ENCODE measurements at places on chromosomes 4 and X.

DNA sequence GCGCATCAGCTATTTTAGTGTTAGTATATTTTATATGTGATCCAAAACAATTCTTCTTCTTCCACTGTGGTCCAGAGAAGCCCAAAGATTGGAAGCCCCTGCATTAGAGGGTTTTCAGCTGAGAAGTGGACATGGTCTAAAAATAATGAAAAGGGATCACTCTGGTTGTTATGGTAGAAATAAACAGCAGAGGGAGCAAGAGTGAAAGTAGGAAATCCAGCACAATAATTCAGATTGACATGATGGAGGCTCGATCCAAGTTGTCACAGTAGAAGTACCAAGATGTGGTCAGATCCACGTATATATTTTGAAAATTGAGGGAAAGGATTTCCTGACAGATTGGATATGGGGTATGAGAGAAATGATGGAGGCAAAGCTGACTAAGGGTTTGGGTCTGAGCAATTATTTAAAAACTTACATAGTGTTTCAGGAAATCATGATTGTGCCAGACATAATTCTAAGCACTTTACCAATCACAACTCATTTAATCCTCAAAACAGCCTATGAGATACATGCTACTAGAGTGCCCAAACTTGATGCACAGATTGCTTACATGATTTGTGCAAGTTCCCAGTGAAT is 17.0 kb upstream of the TMEM144 start:
- DNase-seq, result no peak

- no peak for DNase-seq
Observed at GRCh38 chr4:7901311-7901885, 38.3 kb downstream of the AFAP1 start.

GRCh38 chr4:139903845-139904244 is 238.2 kb downstream of the MGST2 start:
- no peak for DNase-seq

DNA sequence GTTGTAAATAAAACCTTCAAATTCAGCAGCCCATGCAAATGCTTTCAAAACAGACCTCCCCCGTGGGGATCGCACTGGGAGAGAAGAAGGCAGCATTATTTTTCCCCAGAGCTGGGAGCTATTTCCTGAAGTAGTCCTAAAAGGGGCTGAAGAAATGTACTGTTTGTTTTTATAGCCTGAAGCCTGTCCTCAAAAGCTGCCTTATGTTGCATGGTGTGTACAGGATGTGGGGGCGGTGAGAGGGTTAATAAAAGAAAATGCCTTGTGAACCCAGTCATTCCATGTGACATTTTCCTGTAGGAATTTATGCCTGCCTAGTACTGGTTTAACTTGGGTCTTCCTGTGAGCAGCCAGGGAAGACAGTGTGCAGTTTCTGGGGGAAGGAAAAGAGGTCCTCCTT is 144.1 kb downstream of the SOWAHB start:
- DNase-seq, result no peak

DNA sequence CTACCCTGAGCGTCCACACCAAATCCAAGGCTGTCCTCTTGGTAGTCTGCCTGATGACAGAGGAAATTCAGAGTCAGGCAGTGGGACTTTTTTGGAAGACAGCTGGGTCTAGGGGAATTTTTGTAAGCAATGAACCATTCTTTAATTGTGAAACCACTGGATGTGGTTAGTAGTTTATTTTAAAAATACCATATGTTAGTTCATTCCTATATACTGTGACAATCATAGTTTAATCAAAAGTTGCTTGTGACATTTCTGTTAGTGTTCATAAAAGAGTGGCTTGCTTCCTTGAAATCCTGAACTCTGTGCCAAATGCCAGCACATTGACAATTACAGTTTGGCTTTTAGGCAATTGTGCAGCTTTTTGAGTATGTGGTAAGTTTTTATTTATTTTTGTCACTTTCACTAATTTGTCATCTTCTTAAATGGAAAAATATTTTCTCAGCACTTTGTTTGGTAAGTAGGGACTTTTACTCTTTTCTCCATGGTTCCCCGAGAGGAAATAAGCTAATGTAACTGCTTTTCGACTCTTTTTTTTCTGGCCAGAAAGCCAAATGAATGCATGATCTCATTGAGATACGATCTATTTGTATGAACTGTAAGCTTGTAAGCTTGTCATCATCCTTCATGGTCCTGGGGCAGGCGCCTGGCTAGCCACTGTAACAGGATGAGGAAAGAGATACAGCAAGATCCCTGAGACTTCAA is 72.6 kb upstream of the SLC4A4 start:
- DNase-seq, result peak; percentile 9

DNA sequence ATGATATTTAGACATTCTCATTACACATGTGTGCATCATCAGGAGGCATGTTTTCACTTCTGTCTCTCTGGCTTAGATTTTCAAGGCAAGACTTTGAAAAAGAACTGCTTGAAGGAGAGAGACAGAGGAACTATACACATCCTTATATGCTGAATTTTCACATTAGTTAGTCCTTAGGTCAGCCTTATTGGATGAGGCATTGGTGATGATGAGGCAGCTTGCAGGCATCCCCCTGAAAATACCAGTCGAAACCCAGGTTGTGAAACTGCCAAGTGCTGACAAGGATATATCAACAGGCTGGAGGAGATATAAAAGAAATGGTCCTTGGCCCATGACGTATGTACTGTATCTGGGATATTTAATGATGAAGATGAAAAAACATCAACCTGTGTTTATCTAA is 297.2 kb upstream of the AADAT start:
- no peak for DNase-seq

- DNase-seq, result no peak
Observed at GRCh38 chrX:129678614-129679195, 23.9 kb upstream of the APLN start.

DNA sequence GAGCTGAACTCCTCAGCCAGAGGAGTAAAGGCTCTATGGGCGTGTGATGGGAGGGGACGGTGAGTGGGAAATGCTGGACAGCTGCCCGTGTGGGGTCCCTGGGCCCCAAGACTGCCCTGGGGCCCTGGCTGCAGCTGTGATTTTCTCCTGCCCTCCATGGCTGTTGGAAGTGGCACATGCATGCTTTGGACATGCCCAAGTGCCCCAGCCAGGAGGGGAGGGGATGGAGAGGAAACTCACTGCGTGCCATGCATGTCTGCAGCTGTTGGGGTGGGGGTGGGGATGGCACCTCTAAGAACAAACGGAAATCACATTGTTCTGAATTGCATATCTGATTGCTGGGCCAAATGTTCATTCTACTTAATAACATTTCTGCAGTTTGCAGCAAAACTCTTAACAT is 52.4 kb downstream of the MID2 start:
- DNase-seq, result no peak

- no peak for DNase-seq
Observed at GRCh38 chrX:135625995-135626394, 87.4 kb upstream of the CT45A1 start.

DNA sequence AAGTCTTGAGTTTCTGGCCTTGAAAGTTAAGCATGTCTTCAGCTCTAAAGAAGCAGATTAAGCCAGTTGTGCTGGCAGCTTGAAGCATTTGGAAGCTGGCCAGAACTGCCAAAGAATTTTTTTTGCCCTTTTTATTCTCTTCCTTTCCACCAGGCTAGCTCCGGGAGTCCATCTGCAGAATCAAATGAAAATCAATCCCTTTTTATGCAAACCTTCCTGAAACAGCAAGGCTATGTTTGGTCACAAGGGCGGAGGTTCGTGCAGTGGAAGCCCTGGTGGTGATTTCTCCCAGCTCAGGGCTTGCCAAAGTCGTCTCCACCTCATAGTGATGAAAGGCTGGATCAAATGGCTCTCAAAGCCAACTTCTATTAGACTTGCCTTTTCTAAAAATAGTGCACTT is 21.6 kb upstream of the C4orf54 start:
- no peak for DNase-seq

GRCh38 chr4:122617597-122618593 is 3.0 kb downstream of the IL21 start:
- DNase-seq, result no peak

- DNase-seq, result no peak
Observed at GRCh38 chrX:43604753-43605152, 51.3 kb upstream of the MAOA start.

DNA sequence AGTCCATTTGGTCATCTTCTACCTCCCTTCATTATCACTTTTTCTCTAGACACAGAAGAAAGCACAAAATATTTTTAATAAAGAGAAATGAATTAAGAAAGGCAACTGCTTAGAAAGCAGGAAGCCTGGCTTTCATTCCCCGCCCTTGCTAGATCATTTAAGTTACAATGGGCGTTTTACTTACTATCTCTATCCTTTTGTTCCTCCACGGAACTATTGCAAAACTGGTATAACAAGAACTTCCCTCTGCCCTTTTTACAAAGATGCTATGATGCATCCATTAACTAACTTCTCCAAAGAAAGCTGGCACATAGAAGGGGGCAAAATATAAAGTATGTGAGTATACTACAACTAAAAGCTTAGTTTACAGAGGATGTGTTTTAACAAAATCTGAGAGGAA is 434.5 kb upstream of the FTHL17 start:
- no peak for DNase-seq

GRCh38 chr4:52423967-52424366 is 235.1 kb downstream of the USP46 start:
- no peak for DNase-seq

- DNase-seq, result no peak
Observed at GRCh38 chr4:165027762-165028402, 3.9 kb upstream of the TRIM60 start.

DNA sequence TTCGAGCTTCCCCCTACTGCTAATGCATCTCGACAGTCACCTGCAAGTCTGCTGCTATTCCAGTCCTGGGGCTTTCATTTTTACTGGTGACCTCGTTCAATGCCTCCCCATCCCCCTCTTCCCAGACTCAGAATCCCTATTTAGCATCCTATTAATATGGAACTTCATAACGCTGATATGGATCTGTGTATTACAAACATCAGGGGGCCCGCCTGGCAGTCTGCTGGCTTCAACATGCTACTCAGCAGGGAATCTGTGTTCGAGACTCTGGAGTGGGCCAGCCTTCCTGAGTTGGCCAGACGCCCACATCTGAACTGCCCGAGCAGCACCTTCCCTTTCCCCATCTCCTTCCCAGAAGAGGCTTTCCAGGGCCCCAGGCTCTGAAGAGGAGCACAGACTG is 173.9 kb upstream of the PPARGC1A start:
- DNase-seq, result no peak

DNA sequence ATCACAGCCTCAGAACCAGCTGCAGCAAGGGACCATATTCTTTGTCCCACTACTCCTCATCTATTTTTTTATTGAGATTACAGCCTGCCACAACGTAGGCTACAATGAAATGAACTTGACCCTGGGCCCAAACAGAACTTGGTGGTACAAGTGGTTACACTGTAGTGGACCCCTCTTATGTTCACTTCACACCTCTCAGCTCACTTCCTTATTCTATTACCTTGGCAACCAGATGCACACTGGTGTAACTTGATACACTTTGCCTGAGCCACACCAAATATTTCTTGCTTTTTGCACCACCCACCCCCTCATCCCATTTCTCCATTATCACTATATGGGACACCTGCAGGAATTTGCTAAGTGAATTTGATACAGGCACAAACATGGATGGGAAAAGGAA is 105.8 kb downstream of the CXCL13 start:
- DNase-seq, result no peak

DNA sequence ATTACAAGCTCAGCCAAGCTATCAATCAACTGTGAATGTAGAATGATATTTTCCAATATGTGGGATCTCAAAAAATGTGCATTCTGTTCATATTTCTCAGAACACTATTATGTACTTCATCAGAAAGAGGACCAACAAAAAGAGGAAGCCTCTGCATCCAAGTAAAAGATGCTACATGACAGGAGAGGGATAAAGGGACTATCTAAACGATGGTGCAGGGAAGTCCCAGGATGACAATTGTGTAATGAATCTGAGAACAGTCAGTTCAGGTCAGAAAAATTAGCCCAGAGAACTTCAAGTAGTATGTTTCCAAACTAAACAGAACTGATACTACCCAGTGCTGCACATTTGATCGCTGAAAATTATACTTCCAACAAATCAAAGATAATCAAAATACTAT is 127.0 kb downstream of the ZNF330 start:
- DNase-seq, result no peak

GRCh38 chr4:100289530-100289888 is 99.2 kb upstream of the DDIT4L start:
- no peak for DNase-seq

- no peak for DNase-seq
Observed at GRCh38 chr4:138828926-138829325, 186.7 kb upstream of the NOCT start.

DNA sequence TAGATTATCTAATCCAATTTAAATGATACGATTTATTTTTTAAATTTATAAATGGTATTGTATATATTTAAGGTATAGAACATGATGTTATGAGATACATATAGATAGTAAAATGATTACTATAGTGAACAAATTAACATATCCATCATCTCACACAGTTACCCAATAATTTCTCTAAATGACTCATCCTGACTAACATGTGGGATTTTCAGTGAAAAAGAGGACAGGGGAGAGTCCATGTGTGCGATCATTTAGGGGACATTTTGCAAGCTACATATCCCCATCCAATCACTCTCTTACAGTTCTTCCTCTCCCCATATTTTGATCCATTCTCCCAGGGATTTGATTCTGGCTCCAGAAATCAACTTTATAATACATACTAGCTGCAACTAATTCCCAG is 88.2 kb downstream of the ABCB7 start:
- DNase-seq, result no peak

DNA sequence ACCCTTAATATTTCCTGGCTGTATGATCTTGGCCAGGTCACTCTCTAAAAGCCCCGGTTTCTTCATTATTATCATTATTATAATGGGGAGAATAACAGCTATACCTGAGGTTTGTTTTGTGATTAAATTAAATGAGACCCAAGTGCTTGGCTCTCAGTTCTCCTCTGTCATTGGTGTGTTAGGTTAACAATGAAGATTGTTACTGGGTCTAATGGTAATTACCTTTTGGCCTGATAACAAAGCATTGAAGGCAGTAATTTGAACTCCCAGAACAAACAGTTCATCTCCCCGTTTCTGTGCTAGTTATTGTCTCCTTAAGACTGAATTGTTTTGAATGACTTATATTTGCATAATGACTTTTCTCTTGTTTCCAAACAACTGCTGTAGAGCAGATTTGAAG is 6.8 kb upstream of the ANAPC4 start:
- DNase-seq, result no peak

DNA sequence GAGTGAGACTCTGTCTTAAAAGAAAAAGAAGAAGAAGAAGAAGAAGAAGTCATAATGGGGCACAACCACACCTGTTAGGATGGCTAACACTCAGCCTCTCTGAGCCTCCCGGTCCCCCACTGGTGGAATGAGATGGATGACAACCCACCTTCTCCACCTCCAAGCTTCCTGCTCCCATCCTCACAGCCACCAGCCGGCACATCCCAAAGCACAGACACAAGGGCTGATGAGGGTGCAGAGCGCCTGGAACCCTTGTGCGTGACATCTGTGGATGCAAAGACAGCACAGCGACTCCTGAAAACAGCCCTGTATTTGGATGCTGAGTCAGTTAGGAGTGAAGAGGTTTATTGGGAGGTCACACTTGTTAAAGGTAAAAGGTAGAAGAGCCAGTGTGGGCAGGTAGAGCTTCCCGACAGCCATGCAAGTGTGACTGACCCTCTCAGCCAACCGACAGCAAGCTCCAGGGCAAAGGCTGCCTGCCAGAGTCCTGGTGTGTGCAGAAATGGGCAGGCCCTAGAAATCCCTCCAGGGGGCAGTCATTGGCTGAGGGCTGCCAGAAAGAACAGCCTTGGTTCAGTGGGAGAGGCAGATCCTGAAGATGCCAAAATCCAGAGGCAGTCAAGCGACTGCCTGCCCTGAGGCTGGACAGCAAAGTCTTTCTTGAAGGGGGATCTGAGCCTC is 26.6 kb upstream of the MAN2B2 start:
- no peak for DNase-seq
